ENCODE measurements at places on chromosomes 4 and X. TPM values are rescaled to one million over a fixed set of nuclear protein-coding genes. Genes with fewer than 3 reads are reported as not detected.

The SPP1 gene
- 3.1 TPM for total RNA-seq

The TGIF2LX gene
- not detected for total RNA-seq

The HTN3 gene
- not detected for total RNA-seq

The MAGEB10 gene
- not detected for total RNA-seq

The FGF5 gene
- not detected for total RNA-seq

The SPATA18 gene
- total RNA-seq: 2.5 TPM

The GDPD2 gene
- not detected for total RNA-seq

The PDE6B gene
- 6.8 TPM for total RNA-seq

The TAF7L gene
- not detected for total RNA-seq

The COL4A6 gene
- 18.1 TPM for total RNA-seq

The TMEM164 gene
- 37.5 TPM for total RNA-seq

The TSPAN6 gene
- 10.2 TPM for total RNA-seq

The DGKK gene
- not detected for total RNA-seq

The SLITRK4 gene
- 1.1 TPM for total RNA-seq

The PAGE1 gene
- not detected for total RNA-seq

The FRAS1 gene
- total RNA-seq: 3.8 TPM

The PLCXD1 gene
- 5.2 TPM for total RNA-seq

The SLIT2 gene
- 11.5 TPM for total RNA-seq

The FAM184B gene
- total RNA-seq: not detected

The DUSP9 gene
- 0.14 TPM for total RNA-seq

The GLOD5 gene
- not detected for total RNA-seq

The CLNK gene
- not detected for total RNA-seq

The WAS gene
- total RNA-seq: 6.2 TPM

The HSD17B11 gene
- total RNA-seq: 16.4 TPM

The MAGIX gene
- total RNA-seq: 15.9 TPM

The SPANXB1 gene
- not detected for total RNA-seq

The HAND2 gene
- total RNA-seq: 141 TPM

The ZNF718 gene
- total RNA-seq: 6.0 TPM

The BANK1 gene
- total RNA-seq: 1.1 TPM

The CT55 gene
- not detected for total RNA-seq

The ELOVL6 gene
- total RNA-seq: 2.8 TPM

The OPN1MW3 gene
- not detected for total RNA-seq

The PRSS12 gene
- total RNA-seq: not detected

The TENM3 gene
- total RNA-seq: 6.4 TPM

The NBDY gene
- total RNA-seq: 32.9 TPM

The CABS1 gene
- not detected for total RNA-seq

The MTTP gene
- total RNA-seq: 1.0 TPM

The FRG2 gene
- not detected for total RNA-seq

The DUSP21 gene
- not detected for total RNA-seq

The PAGE4 gene
- total RNA-seq: not detected

The CT45A2 gene
- not detected for total RNA-seq

The SMIM31 gene
- not detected for total RNA-seq

The FAM9C gene
- total RNA-seq: not detected

The F11 gene
- total RNA-seq: not detected

The NAA11 gene
- not detected for total RNA-seq

The OGT gene
- 67.8 TPM for total RNA-seq

The ZNF157 gene
- 0.09 TPM for total RNA-seq

The PRKG2 gene
- 20.4 TPM for total RNA-seq

The GNRHR gene
- total RNA-seq: not detected

The RAB40A gene
- 0.31 TPM for total RNA-seq

The HMX1 gene
- not detected for total RNA-seq

The TEC gene
- total RNA-seq: 1.5 TPM

The FMR1NB gene
- total RNA-seq: not detected

The FAM236A gene
- total RNA-seq: not detected

The ADH1C gene
- total RNA-seq: 1.2 TPM

The STOX2 gene
- 17.5 TPM for total RNA-seq

The SOD3 gene
- total RNA-seq: 129 TPM
